ENCODE measurements at places on chromosomes 6 and 20.
A peak's percentile ranks its signal among the peaks of the same experiment; 100 is the strongest.

DNA sequence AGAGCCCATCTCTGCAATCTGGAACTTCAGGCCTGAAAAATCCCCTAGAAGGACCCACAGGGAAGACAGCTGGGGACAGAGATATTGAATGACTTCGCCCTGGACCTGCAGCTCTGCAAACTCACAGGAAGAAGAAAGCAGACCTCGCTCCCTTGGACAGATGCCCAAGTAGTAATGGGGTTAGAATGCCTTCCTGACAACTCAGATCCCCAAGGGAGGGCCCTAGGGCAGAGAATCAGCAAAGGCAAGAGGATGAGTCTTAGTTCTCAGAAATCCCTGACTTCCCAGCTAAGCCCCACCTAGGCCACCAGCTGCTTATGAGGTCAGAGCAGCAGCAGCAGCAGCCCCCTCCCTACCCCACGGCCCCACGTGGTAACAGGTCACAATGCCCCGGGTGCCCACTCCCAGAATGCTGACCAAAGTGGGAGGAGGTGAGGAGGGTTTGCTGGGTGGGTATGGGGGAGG, at the start of gene C20orf141:
Gene C20orf141 (plus strand): TSS at position 401 of the 465 bp plus-strand sequence. CDS start 198 bp downstream, outside the sequence.
- no peak for DNase-seq

DNA sequence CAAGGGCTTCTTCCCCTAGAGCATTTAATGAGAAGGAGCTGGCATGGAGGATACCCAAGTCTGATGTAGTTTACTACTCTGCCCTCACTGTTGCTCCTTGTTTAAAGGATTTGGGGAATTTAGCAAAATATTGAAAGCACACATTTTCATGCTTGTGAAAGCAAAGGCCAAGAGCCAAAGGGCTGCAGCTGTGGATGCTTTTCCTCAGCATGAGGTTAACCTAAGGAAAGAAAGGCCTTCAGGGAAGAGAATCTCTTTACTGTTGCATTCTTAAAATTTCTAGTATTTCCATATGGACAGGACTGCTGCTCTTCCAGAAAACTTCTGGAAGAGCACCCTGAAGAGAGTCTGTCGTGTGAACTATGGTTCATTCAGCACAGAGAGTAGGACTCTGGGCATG, 45.9 kb upstream of the SASH1 start:
- no peak for DNase-seq

DNA sequence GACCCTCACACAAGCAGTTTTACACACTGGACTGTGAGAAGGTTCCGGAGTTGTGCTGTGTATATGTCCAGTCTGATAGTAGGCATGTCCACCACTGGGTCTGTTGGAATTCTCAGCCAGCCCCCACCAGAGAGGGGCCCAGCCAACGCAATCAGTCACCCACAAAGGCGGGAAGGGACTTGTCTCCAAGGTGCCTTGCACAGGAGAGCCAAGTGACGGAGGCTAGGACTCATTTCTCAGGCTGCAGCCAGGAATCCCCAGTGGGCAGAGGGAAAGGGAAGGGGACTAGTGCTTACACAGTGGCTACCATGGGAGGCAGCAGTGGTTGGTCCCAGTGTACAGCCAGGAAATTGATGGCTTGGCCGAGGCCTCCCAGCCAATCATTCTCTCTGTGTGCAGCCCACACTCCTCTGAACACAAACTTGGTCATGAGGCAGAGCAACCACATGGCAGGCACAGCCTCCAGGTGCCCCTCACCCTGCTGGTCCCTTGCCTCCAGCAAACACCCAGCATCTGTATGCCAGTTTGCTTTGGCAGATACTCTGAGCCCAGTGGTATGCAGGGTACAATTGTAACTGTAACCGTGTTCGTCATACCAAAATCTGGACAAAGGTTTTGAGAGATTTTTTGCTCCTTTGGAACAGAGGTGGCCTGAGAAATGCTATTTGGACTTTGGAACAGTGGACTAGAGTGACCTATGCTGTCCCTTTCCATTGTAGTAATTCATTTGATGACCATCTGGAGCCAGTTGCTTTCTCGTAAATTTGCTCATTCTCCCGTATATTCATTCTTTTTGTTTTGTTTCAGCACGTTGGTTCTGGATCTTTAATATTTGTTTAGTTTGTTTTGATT, 72.9 kb upstream of the MYL9 start:
- DNase-seq: no peak

- DNase-seq: no peak
These were observed 176.4 kb downstream of the TBC1D32 start for GRCh38 chr6:121157906-121158305.

DNA sequence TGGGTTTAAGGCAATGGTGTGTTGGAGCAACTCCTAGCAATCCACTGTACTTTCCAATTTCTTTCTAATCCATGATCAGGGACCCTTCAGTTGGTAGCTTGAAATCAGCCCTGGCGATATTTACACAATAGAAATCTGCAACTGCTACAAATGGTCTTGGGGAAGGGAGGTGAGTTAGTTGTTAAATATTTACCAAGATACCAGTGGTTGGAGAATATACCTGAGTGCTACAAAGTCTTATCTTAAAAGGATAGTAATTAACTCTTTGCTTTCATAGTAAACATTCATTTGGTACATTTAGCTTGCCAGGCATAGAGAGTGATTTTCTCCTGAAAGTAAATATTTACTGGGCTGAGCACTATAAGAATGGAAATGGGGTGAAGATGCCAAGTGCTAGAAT, 568.2 kb downstream of the BCKDHB start:
- no peak for DNase-seq

DNA sequence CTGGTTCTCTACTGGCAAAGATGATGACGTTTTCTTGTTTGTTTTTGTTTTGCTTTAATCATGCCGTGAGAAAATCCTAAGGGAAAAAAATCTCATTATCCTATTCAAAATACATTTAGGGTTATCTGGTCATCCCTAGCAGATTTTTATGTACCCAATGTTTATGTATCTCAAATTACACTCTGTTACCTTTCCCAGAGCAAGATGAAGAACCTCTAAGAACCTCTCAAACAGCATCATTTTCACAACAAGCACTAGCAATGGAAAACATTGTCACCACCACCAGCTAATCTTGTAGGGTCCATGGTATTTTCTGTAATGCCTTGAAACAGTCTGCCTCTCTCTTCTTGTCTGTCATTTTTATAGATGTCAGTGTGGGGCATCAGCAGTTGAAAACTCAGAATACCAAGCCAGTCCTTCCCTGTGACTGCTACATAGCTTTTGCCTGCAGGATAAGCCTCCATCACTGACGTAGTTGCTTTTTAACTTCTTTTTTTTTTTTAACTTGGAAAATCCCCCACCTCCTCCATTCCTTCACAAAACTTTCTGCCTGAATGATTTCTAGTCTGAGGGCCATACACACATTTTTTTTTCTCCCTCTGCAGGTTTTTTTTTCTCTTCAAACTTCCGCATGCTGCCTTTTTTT, 2.4 kb upstream of the SNAP25 start:
- DNase-seq: no peak

GRCh38 chr6:110575925-110576463, 99.6 kb upstream of the SLC22A16 start:
- peak; percentile 17 for DNase-seq

- no peak for DNase-seq
These were observed 234.7 kb downstream of the UST start for GRCh38 chr6:148981515-148981914.

GRCh38 chr6:44497807-44498206, 110.3 kb downstream of the CDC5L start:
- no peak for DNase-seq

DNA sequence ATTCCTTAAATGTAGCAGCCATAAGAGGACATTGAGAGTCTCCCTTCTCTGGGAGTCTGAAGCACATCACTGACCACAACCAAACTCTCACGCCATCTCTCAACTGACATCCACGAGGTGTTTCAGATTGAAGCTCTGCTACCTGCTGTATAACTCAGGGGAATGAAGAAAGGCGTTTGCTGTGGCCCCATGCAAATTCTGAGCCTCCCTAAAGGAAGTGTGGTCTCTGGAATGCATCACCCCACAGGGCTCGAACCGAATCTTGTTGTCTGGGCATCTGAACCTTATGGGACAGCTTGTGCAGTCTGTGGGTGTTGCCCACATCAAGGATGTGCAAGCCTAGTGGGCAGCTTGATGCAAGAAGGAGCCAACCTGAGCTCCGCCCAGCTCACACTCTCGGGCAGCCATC, 10.9 kb downstream of the PMEPA1 start:
- no peak for DNase-seq

DNA sequence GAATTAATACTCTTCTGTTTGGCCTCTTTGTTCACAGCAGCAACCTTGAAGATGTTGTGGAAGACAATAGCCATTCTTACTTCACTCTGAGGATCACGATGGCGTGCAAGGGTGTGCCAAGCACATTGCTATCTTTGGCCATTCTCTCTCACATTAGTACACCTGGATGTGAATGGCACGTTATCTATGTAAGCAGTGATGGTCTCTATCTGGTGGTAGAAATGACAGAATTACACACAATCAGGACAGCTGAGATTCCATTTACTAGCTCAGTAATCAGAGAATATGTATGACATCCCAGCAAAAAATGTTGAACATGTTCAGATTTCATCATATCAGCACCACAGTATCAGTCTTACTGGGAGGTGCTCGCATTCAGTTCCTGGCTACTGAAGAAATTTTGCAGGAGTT, 116.2 kb downstream of the LCA5 start:
- no peak for DNase-seq

- DNase-seq: no peak
These were observed 10.7 kb downstream of the TMEM181 start for GRCh38 chr6:158570681-158570962.

GRCh38 chr6:85278466-85279035, 171.3 kb upstream of the NT5E start:
- DNase-seq: no peak

GRCh38 chr6:89992818-89993217, 98.5 kb downstream of the GJA10 start:
- DNase-seq: no peak

- no peak for DNase-seq
These were observed 50.6 kb downstream of the GJA10 start for GRCh38 chr6:89944826-89945407.

- no peak for DNase-seq
These were observed 49.1 kb downstream of the UTRN start for GRCh38 chr6:144334150-144334708.

DNA sequence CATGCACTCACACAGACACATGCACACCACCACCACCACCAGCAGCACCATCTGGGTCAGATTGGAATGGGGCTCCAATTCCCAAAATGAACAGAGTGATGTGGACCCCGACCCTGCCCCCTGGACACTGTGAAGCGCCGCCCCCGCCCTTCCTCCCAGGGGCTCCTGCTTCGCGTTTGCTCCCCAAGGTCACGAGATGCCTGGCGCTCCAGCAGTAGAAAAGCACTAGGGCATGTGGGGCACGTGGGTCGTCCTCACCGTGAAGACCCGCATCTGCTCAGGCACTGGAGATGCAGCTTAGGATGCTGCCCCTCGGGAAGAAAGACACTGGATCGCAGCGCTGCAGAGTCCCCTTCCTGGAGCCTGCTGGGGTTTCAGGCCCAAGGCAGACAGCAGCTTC, 184.0 kb downstream of the SMOC2 start:
- DNase-seq: no peak

- DNase-seq: no peak
These were observed 13.8 kb downstream of the TFAP2A start for GRCh38 chr6:10401004-10401536.

DNA sequence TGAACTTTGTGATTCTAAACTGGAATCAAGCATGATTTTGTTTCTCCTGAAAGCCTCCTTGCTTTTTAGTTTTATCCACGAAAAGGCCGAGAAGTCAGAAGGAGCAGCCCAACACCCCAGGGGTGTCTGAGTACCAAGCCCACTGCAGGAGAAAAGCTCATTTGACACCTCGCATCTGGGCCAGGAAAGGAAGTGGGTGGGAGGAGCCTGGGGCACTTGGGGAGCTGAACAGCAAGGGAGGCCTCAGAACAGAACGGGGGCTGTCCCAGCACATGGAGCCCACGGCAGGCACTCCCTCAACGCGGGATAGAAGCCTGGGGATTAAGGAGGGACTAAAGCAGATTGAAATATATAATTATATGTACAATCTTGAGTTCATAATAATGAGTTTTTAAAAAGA, 6.6 kb downstream of the KIF25 start:
- no peak for DNase-seq

DNA sequence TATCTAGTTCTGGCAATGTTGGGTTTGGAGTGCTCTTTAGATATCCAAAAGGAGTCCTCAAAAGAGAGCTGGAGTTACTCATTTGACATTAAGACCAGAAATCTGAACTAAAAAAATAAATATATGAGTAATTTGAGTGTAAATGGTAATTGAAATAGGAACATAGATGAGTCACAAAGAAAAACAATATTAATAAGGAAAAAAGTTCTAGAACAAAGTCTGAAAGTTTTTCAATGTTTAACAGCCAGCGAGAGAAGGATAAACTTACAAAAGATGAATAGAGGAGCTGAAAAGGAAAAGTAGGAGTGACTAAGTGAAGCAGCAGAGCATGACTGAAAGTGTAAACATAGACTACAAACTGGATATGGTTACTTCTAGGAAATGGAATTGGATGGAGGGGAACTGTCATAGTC, 46.8 kb downstream of the EPM2A start:
- DNase-seq: no peak
